ENCODE measurements at places on chromosomes 5 and 9.

GRCh38 chr5:39500551-39501175 is 75.9 kb upstream of the DAB2 start:
- no peak for DNase-seq

DNA sequence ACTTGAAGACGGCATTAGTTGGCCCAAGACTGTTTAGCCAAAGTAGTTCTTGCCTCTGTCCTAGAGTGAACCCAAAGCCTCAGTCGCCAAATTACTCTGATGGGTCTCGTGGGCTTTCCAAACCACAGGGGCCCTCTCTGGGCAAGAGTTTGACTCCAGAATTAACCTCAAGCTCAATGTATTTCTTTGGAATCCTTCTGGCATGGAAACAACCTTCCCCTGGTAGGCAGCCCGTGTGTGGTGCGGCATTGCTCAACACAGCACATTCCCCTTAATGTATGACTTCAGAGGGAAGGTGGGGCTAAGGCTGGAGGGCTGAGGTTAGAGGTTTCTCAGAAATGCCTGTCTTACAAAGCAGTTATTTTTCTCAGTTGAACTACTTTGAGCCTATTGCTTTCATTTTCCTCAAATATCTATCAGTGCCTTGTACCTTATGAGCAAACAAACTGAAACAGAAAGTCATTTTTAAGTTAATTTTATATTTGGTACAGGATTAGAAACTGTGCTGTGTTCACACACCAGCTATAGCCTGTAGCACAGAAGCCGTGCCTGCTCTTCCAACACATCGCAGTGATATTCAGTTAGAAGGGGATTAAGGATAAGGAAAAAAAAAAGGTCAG is 123.9 kb upstream of the HAPLN1 start:
- no peak for DNase-seq

DNA sequence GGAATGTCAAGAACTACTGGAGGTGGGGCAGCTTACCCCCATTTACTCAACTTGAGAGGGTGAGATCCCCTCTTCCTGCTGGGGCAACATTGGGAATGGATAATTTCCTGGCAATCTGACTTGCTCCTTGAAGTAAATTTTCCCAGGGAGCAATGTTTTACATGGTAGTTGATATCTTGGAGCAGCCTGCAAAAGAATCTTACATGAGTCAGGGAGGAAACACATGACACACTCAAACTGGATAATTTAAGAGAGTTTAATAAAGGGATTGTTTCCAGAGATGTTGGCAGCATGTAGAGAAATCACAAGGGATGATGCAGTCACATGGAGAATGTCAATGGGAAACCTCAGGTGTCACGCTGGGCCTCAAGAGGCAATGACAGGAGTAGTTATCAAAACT is 212.5 kb downstream of the GAS1 start:
- no peak for DNase-seq

DNA sequence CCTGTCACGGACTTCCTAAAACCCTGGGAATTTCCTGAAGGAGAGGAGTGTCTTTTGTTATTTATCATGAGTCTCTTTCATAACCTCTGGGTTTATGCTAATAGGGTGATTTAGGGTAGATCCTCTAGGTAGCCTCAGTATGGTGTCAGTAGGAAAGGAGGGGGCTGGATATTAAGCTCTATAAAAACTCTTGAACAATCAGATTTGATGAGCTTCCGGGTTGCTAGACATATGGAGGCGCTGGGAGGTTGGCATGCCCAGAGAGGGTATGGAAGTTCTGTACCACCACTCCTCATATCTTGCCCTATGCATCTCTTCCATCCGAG is 15.6 kb upstream of the PTBP3 start:
- DNase-seq: no peak

DNA sequence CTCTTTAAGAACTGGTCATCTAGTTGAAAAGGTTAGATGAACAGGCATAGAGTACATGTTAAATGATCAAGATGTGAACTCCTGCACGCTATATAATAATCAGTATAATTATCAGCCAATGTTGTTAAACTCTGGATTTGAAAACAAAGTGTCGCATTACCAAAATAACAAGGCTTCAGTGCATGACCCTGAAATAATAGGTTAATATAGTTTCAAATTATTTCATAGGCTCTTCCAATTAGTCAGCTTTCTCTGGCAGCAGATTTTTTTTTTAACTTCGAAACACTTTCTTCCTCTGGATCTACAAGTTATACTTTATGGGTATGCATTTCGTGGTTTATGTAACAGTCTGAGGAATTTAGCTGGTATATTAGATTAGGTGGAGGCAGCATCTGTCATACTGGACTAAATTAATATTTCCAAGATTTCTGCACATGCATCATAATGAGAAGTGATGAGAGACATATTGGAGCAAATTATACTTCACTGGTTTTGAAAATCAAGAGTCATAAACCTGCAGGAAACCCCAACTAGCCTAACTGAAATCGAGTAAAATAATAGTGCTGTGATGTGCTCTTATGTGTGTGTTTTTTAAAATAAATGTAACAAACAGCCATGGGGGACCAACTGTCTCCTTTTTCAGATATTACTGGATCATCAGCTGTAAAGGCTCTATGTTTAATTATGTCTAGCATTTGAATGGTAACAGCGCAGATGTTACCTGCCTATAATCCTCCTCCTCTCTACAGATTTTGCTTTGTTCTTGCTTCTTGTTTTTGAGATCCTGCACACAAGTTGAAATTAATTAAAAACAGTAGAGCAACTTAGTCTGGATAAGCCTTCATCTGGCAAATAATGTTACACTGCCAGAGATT is 85.9 kb upstream of the CKMT2 start:
- no peak for DNase-seq

Measured in NCI-H146 (cell line).